Left hindlimb (tissue), 1 donor: ENCODE measurements at places on chromosomes 6 and 20.

DNA sequence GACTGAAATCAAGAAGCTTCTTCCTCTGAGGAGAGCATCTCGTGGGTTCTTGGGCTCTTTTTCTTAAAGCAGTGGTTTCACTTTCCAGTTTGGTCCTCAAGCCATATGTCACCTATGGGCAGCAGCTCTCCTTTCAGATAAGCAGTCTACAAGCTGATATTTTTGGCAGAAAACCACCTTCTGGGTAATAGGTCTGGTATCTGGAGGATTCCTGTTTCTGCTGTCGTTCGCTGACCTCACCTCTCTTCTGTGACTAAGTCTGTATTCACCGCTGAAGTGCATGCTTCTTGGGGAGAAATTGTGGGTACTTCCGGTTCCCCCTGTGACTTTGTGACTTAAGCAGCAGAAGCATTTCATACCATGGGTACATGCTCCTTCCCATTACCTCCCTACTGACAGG lies 193.6 kb downstream of the EDN1 start:
- no peak for DNase-seq

GRCh38 chr6:7758456-7758855 lies 32.6 kb downstream of the BMP6 start:
- DNase-seq: peak; percentile 50

DNA sequence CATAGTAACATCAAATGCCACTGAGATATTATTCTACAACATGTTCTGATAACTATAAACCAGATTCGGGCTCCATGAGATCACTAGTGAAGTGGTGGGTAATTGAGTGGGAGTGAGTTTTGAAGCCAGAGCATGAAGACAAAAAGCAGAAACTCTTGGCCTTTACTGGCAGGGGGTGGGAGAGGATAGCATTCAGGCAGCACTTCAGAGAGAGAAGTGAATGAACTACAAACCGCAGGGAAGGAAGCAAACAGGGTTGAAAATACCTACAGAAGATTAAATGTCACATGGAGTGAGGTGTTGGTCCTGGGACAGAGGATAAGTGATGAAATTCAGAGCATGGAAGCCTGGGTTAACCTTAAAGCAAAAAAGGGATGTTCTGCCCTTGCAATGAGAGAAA lies 250.0 kb downstream of the EPM2A start:
- no peak for DNase-seq

DNA sequence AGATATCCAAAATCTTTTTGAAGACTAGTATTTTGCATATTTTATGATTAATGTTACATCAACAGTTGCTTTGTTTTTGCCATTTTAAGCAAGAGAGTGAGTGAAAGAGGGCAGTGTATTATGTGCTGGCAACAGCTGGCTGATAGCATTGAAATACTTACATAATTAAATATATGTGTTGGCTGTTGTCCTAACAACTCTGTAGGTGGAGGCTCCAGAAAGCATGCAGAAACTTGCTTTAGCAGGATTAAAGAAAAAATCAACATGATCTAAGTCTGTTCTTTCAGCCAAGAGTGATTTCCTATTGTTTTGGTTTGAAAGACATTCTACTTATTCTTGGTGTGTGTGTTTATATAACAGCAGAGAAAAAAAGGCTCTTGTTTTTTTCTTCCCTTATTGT lies 127.5 kb downstream of the CDKAL1 start:
- no peak for DNase-seq

DNA sequence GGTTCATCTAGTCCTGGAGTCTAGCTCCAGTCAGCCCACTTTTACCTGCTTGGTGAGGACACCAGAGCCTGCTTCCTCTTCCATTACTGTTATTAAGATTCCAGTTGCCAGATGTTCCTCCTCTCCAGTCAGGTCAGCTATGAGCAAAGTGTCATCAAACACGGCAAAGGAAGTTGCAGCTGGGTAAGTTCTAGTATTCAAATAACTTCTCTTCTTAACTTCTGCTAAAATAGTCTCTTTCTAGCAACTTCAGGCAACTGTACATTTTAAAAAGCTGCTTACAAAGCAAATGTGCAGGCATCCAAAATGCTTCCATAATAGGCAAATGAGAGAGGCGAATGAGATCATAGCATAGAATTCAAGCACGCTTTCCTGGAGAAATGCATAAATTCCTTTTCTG lies 18.4 kb upstream of the MRPS18A start:
- no peak for DNase-seq

DNA sequence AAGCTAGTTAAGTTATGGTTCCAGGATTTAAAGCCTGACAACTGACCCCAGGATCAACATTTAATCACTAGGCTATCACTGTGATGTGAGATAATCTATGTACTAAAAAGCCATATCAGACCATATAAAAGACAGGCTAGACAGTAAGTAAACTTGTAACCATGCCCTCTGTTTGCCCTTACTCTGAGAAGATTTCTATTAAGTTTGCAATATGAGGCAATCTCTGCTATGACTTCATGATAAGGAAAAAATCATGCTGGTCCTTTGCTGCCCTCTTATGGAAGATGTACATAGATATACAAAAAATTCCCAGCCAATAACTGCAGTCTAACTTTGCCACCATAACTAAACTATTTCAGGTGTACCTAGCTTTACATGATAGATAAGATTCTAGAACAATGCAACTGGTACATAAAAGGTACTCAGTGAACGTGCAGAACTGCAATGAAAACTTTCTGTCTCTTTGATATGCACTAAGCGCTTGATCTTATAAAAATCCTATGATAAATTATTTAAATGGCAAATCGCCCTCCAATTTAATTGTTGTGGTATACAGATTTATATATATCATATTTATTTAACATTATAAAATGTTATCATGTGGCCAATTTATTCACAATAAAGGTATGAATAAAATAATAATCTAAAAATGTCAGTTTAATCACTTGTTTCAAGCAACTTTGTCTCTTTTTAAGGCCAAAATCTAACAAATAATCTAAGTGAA lies 70.5 kb downstream of the FAM217A start:
- DNase-seq: no peak

GRCh38 chr6:148658681-148659430 lies 88.0 kb upstream of the UST start:
- no peak for DNase-seq

- DNase-seq: no peak
These were observed 14.2 kb upstream of the FOXQ1 start for GRCh38 chr6:1297746-1298145.

DNA sequence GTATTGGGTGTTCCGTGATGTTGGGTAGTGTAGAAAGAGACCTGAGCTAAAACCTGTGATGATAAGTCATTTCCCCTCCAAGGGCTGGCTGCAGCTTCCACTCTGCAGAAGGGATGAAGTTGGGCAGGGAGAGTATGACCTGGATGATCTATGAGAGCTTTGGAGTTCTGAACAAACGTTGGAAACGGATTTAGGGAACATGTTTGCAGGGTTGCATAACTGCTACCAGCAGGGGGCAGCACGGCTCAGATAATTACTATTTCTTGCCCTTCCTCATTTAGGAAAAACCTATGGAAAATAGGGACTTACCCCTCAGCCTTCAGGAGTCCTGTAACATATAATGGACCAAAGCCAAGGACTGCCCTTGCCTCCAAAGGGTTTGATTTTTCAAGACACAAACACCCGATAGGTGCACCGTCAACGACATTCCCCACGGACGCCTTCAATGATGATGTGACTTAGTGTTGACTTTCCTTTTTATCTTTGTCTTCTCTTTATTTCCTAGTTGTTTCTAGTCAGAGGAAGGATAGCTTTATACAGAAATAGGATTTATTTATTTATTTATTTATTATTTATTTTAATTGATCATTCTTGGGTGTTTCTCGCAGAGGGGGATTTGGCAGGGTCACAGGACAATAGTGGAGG lies 164.9 kb upstream of the SASH1 start:
- peak; percentile 51 for DNase-seq

DNA sequence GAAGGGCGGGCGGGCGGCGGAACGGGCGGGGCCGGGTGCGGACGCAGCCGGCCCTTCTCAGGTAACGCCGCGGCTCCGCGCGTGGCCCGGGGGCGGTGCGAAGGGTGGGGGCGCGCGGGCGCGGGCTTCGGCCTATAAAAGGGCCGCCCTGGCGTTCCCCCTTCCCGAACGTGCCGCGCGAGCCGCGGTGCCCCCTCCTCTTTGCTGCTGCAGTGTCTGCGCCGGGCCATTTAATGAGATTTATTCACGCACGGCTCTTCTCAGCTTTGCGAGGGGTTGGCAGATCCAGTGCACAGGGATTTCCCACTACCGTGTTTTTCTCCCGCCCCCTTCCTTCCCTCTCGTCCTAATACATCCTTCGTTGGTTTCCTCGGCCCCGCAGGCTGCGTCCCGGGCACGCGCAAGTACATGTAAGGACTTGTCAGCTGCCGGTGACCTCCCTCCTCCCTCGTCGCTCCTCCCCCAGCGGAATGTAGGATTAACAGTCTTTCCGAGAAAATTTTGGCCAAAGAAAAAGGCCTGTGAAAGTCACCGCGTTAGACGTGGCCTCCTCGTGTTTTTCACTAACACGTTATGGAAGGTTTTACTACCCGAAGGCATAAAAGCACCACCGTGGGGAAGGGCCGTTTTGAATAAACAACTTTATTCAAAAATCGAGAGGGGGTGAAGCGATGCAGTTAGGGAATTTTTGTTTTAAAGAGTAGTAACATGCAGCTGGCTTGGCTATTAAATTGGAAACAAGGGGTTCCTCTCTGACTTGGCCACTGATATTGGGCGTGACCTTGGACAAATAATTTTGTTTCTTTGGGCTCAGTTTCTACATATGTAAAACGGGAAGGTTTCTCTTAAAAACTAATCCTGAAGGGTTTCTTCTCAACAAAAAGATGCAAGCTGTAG lies 966 bp upstream of the REV3L start:
- DNase-seq: peak; percentile 94

GRCh38 chr6:105907991-105908390 lies 178.1 kb upstream of the PRDM1 start:
- DNase-seq: no peak

GRCh38 chr6:31827286-31828079 lies at the start of gene HSPA1B:
TSS of gene HSPA1B (plus strand) at chr6:31827738. CDS start at chr6:31827951, 213 bp downstream.
- peak; percentile 100 for DNase-seq

DNA sequence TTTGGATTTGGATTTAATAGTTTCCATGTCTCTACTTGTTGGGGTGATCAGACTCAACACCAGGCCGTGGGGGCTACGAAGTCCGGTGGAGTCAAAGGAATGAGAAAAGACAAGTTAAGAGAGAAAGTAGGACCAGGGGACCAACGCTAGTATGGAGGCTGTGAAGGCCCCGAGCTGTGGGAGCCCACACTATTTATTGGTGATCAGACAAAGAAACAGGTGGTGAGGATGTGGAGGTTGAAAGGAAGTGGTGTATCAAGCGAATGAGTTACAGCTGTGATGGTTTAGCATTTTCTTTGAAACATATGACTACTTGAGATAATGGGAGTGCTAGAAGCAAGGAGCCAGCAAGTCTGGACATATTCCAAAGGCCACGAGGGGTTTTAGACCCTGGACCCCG lies 62.4 kb downstream of the AKAP7 start:
- DNase-seq: no peak

GRCh38 chr6:34288581-34288980 lies 39.8 kb upstream of the SMIM29 start:
- DNase-seq: no peak

DNA sequence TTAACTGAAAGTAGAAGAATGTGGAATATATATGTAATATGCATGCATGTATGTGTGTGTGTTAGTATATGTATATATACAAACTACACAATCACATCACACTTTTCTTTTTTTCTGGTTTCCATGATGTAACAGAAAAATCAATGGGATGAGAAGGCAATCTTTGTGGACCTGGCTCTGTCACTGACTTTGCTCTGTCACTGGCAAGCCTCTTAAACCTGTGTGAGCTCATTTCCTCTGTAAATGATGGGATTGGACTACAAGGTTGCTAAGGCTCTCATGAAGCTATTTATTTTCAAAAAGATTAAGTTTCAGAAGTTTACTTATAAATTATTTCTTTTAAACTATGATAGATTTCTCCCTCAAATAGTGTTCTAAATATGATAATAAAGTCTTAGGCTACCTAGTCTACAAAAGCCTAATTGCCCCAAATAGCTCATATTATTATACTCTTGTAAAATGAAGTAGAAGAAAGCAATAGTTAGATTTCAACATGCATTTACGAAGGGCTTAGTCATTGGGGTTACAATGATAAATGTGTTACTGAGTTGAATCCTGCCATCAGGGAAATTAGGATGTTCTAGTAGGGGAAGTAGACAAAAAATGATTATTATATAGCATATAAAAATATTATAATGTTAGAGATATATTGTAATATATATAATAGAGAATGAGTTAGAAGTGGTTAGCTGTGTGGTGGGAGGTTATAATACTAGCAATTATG lies 129.3 kb downstream of the AFG1L start:
- DNase-seq: no peak

DNA sequence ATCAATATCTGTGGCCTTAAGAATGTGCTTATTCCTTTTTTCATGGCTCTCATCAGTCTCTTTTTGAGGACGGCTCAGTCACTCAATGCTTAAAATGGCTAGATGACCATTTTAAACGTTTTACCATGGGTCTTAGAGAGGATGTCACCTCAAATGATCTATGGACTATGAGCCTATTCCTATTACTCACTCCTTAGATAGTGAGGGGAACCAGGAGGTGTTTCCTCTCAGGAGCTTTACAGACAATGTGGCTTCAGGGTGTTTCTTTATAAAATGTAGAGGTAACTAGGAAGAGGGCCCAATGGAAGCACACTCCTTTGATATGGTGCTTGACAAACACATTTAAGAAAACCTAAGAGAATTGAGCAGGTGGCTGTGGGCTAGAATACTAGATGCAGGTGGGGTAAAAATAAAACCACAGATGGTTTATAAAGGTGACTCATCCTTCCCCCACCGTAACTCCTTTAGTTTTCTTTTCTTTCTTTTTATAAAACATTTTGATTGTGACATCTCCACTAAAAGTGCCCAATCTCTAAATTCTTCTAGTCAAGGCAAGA lies 1.5 kb upstream of the TMEM200A start:
- DNase-seq: no peak

DNA sequence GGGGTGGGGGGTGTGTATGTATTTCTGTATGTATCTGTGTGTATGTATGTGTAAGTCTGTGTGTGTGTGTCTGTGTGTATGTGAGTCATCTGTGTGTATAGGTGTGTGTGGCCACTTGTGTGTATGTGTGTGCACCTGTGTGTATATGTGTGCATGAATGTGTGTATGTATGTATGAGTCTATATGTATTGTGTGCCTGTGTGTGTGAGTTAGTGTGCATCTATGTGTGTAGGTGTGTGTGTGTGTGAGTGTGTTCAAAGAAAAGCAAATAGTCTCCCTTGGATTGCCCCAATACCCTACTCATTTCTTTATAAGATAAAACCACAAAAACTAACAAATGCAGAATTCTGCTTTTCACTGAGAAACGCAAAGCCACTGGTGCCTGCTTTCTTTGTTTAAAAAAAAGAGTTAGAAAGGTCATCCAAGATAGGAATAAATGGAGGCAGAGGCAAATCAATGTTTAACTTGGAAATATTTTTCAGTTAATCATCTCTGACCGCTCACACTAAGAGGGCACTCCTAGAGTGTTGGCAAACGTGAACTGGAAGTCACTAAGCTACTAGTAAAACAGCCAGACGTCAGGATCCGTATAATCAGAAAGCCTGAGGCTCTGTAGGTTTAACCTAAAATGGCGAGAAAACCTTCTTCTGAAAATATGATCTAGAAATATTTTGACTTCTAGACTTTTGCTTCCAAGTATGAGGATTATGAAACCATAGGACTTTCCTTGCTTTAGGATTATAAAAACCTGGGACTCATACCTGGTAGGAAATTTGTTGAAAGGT lies 37.4 kb upstream of the JAG1 start:
- no peak for DNase-seq

- no peak for DNase-seq
These were observed 57.1 kb downstream of the KIZ start for GRCh38 chr20:21182832-21183563.

- no peak for DNase-seq
These were observed 16.8 kb upstream of the CCN2 start for GRCh38 chr6:131967948-131968347.
